ENCODE measurements at places on chromosomes 1 and 21. TPM values are rescaled to one million over a fixed set of nuclear protein-coding genes. Genes with fewer than 3 reads are reported as not detected.

Gene PLEKHA6
- total RNA-seq: 1.5 TPM

GRCh38 chr1:239268007-239268406 lies 118.4 kb upstream of the CHRM3 start:
- no peak for DNase-seq

- no peak for DNase-seq
Observed at GRCh38 chr1:235888119-235888643, 21.5 kb upstream of the LYST start.

GRCh38 chr1:234889643-234890042 lies 239.0 kb downstream of the TOMM20 start:
- no peak for DNase-seq

- no peak for DNase-seq
Observed at GRCh38 chr1:62687421-62687902, 724 bp downstream of the DOCK7 start.

- no peak for DNase-seq
Observed at GRCh38 chr1:58338081-58338480, 208.4 kb downstream of the OMA1 start.

Gene CD46
- 99.8 TPM for total RNA-seq

Gene PLA2G2C
- not detected for total RNA-seq
